ENCODE measurements at places on chromosomes 7 and 10.

DNA sequence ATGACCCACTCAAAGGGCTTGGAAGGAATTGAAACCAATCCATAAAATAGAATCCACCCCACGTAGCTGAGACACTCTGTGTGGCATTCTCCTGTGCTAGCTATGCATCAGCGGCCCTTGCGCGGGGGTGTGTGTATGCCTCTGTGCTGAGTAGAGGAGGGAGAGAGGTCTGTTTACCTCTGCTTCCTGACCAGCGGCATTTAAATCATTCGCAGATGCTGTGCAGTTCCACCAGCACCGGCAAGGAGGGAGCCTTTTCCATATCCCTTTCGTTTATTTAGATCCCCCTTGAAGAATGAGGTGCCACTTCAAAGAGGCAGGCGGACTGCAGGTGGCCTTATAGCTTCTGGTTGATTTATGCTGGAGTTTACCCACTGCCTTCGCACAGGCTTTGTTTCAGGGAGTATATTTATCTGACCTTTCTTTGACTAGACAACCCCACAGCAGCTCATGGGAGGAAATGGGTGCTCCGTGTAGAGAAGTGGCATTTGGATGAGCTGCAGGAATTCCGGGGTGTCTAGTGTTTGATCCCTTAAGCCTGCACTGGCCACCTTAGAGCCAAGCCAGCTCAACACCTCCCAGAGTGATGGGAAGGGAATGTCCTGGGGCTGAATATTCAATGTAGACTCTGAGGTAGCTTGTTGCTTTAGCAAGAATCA, 11.4 kb downstream of the C10orf53 start:
- DNase-seq = no peak

DNA sequence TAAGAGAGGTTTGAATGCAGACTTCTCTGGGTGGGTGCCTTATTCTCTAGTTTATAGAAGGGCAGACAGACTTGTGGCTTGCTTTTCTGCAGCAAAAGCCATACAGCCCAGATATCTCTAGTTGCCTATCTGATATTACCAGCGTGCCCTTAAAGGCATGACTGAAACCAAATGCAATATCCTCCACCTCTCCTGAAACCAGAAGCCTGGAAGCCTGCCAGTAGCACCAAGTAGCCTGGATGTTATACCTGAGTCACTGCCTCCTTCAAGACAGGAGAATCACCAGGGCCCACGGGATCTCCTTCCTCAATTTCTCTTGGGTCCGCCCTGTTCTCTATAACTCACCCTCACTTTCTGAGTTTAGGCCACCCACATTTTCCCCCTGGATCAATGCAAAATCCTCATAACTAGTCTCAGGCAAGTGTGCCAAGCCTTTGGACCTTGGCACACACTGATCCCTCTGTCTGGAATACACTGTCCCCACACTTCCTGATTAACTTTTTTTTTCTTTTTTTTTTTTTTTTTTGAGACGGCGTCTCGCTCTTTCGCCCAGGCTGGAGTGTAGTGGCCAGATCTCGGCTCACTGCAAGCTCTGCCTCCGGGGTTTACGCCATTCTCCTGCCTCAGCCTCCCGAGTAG, 638.4 kb downstream of the GALNT17 start:
- DNase-seq = no peak

DNA sequence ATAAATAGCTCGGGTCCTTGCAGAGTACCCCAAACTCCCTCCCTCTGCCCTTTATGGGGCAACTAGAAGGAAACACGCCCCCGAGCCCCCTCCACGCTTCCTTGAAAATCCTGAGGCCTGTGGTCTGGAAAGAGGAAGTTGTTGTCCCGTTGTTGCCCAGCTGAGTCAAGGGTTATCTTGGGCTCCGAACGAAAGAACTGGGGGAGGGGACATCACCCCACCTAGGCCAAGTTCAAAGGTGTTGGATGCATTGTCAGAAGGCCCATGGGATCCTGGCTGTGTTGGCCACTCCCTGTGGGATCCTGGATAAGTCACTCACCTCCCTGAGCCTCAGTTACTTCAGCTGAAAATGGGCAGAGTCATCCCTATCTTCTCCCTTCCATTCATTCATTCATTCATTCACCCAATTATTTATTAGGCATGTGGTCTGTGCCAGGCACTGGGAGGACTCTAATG, at the start of gene CCL24:
Gene CCL24 (minus strand): TSS at position 26 of the 456 bp plus-strand sequence. CDS start 91 bp downstream, outside the sequence.
- DNase-seq = no peak

GRCh38 chr10:60044242-60044641, 137.9 kb upstream of the CCDC6 start:
- no peak for DNase-seq

Data from HuH-7.5 (cell line).